ENCODE measurements at places on chromosomes 1 and 21.

DNA sequence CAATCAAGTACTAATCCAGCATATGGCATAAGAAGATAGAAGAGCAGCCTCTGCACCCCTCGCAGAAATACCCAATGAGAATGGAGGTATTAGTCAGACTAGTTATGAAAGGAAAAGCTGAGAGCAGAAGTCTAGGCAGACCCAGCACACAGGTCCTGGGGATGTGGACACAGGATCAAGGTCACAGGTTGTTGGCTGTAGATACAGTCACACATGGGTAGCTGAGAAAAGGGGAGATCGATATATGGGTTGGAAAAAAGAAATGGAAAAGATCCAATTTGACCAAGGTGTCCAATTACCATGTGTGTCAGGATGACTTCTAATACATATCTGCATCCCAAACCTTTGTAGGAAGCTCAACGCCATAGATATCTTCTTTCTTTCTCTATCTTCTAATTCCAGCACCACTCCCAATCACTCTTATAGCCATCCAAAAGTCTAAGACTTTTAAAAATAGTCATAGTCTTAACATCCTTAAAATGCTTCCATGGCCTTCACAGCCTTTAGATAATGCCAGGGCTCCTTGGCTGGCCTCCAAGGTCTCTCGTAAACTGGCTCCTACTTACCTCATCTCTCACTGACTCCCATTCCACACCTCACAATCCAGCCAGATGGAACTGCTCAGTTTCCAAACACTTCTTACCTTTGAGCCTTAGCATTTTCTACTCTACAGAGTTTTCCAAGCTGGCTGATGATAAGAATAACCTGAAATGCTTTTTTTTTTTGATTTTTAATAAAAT lies 8.3 kb upstream of the ZC3H11B start:
- DNase-seq: no peak

DNA sequence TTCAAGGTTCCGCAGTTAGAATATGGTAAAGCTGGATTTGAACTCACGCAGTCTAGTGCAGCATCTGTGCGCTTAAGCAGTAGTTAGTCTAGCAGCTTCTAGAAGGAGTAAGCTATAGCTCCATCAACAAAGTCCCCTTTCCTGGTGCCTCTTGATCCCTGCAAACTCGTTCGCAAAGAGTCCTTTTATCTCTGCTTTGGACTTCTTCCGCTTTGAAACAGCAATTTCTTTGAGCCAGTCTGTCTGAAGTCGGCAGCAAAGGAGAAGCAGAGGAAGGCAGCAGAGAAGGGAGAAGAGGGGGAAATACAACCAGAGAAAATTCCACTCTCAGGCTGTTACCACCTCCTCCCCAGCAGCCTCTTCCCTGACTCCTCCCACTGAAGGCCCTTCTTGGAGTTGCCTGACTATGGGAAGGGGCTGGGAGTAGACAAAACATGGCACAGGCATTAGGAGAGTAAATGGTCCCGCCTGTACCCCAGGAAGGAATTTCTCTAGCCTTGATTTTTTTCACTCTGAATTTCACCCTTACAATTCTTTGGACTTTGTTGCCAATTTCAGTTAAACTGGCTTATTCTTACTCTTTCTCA lies 25.9 kb downstream of the HSD3B2 start:
- DNase-seq: no peak

DNA sequence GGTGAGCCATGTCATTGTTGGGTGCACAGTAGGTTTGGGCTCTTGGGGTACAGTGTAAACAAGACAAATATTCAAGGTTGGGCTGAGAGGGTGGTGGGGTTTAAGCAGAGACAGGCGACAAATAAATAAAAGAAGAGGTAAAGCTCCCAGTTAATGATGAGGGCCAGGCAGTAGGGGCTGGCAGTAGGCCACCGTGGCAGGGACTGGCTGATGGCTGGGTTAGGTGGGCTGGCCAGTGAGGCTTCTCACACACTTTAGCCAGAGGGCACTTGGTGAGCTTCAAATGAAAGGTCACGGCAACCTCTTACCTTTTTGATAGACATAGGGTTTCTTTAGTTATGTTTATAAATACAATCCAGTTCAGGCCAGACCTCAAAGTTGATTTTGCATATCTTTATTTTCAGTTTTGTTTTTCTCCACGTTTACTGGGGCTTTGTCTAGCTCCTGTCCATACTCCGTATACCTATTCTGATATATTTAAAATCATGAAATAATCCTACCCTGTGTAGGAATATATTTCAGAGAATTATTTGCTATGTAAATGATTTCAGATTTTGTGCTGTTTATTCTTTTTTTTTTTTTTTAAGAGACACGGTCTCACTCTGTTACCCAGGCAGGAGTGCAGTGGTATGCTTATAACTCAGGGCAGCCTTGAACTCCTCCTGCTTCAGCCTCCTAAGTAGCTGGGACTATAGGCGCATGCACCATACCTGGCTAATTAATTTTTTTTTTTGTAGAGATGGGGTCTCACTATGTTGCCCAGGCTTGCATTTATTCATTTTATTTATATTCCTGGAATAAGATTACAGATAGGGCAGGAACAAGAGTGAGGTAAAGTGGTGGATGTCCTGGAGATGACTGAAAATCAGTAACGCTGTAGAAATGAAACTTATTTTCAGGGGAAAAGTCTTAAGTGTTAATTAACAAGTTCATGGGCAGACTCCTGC lies 122.7 kb downstream of the RYR2 start:
- no peak for DNase-seq

DNA sequence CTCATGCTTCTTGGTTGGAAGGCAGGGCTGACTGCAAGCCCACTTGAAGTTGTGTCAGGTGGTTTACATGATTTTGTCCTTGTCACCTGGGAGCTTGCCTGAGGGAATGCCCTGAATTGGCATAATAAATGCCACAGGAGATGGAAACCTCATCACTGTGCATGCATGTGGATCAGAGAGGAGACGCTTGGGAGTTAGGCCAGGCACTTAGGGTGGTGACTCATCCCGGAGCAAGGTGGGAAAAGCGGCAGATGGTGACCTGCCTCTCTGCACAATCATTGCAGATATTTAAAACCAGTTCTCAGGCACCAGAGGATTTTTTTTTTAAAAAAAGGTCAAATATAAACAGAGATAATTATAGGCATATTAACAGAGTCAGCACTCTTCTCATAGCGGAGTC lies 202.2 kb upstream of the KIAA0040 start:
- no peak for DNase-seq

- no peak for DNase-seq
Observed at GRCh38 chr1:59368008-59368670, 71.2 kb downstream of the FGGY start.

DNA sequence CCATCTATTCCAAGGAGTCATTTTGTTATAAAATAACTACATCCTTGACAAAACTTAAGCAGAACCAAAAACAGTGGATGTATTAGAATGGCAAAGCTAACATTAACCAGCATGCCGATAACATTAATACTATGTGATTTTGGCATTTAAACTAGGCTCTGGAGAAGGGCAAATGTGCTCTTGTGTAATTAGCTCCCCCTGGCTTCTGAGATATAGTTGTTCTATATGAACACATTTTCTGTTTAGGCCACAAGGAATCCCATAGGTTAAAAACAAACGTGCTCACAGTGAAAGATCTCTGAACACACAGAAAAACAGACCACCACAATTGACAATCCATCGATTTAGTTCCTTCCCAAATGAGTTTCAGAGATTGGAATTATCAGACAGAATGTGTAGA lies 57.4 kb upstream of the TARS2 start:
- no peak for DNase-seq

- no peak for DNase-seq
Observed at GRCh38 chr1:24175033-24175755, 11.9 kb downstream of the IFNLR1 start.

- no peak for DNase-seq
Observed at GRCh38 chr1:204027446-204027845, 45.5 kb upstream of the SOX13 start.

DNA sequence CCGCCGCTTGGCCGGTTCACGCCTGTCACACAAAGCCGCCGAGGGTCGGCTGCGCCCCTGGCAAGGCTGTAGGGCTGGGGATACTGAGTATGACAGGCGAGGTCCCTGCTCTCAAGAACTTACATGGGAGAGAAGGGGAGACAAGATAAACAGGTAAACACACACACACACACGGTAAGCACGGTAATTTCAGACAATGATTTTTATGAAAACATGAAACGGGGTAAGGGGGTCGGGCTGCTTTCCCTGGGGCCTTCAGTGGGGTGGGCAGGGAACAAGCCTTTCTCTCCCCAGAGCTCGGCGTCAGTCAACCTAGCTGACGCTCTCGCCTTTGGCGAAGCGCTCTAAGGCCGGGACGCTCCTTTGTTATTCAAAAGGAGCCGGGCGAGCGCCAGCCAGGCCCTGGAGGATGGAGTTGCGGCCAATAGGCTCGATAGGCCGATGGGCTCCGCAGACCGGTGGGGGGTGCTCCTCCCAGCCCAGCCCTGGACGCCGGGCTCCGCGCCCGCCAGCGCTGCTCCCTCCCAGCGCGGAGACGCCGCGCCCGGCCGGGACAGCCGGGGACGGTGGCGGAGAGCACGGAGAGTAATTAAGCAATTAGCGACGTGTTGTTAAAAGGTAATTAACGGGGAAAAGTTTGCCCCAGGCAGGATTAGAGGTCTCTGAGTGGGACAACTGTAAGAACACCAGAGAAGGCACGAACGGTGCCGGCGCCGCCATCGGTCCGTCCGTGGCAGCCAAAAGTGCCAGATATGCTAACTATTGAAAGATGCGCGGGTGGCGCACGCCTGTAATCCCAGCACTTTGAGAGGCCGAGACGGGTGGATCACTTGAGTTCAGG lies 950 bp upstream of the INKA2 start:
- DNase-seq: peak; percentile 43

- DNase-seq: peak; percentile 58
Observed at GRCh38 chr1:175209493-175209921, 16.9 kb upstream of the KIAA0040 start.

Measured in natural killer cell (primary cell).